ENCODE measurements at places on chromosomes 16 and 17. TPM values are rescaled to one million over a fixed set of nuclear protein-coding genes. Genes with fewer than 3 reads are reported as not detected.

Gene MYH1
- total RNA-seq, result not detected

Gene C17orf78
- not detected for total RNA-seq

DNA sequence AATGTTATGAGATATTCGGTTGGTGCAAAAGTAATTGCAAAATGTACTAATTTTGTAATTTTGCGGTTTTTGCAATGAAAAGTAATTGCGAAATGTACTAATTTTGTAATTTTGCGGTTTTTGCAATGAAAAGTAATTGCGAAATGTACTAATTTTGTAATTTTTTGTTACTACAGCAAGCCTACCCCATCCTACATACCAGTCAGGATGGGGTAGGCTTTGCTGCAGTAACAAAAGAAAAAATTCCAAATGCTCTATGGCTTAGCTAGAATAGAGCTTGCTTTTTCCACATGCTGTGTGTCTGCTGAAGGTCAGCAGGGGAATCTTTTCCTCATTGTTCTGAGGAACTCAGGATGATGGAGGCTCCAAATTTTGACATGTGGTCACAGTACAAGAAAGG lies 83.3 kb upstream of the GPRC5B start:
- DNase-seq, result no peak

DNA sequence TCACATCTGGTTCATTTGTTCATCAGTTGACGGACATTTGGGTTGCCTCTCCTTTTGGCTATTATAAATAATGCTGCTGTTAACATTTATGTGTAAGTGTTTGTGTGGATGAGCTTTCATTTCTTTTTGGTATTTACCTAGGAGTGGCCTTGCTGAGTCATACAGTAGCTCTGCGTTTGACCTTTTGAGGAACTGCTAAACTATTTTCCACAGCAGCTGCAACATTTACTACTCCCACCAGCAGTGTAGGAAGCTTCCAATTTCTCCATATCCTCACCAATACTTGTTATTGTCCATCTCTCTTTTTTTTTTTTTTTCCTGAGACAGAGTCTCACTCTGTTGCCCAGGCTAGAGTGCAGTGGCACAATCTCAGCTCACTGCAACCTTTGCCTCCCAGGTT lies 20.7 kb upstream of the PLCG2 start:
- no peak for DNase-seq

- DNase-seq, result no peak
Observed at GRCh38 chr17:17692353-17693252, 11.3 kb downstream of the RAI1 start.

GRCh38 chr17:81223762-81224130 lies 981 bp upstream of the CEP131 start:
- no peak for DNase-seq

Data from liver (tissue), 10 donors.